Tibial artery (tissue), 4 donors: ENCODE measurements at places on chromosomes 7 and 10.

DNA sequence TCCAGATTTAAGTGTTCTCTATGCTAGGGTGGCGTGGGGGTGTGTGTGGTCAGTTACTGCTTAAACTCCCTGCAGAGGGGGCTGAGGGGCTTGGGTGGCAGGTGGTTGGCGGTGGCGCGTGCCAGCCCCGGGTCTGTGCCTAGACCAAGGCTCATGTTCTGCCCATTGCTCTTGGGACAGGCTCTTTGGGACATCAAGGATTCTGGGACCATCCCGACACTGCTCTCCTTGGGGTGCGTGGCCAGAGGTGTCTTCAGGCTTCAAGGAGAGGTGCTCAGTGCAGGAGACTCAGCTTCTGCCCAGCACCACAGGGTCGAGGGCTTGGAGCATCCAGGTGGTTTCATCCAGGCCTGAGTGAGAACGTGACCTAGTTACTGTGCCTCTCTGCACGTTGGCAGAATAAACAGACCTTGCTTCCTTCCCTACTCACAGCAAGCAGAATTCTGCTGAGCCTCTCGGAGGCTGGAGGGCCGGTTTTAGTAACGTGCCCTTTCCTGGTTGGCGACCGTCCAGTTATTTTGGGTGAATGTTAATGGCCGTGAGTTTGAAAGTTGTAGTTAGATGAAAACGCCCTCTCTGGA lies 39.9 kb downstream of the CAMK1D start:
- peak; percentile 44 for DNase-seq

DNA sequence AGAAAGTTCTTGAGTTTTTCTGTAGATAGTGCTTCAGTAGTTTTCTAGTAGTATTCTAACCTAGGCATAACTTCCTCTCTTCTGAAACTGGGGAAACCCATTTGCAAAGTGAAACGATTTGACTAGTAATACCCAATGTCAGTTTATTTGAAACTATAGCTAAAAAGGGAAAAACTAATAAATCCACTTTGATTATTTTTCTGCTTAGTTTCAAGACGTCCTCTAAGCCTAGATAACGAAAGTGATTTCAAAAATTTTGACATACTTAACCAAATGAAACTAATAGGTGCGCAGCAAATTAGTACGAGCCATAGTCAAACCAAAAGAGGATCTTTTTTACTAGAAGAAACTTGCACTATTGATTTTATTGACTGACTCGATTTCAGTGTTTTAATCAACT lies 9.8 kb upstream of the SP8 start:
- DNase-seq: no peak

DNA sequence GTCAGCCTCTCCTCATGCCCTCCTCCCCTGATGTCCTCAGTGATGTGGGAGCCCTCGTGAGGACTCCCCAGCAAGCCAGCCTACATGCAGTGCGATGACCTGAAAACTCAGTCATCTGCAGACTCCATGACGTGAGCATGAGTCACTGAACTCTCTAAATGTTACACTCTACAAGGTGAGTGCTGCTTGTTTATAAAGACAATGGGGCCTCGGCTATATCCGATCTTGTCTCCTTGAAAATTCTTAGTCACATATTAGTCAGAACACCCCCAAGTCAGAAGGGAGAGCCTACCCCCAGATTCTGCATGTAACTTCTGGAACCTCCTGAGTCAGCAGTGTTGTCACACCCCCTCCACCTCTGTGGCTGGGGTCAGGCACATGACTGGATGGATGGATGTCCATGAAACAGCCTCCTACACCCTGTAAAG lies 673.8 kb downstream of the INHBA start:
- DNase-seq: no peak

DNA sequence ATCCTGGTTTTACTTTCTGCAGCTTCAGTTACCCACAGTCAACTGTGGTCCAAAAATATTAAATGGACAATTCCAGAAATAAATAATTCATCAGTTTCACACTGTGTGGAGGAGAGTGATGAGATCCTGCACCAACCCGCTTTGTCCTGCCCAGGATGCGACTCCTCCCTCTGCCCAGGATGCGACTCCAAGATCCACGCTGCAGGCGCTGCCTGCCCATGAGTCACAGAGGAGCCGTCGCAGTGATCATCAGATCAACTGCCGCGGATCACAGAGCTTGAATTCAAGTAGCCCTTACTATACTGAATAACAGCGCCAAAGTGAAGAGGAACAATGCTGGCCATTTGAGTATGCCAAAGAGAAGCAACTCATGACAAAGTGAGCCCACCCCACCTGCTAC lies 61.5 kb downstream of the GRB10 start:
- DNase-seq: no peak

DNA sequence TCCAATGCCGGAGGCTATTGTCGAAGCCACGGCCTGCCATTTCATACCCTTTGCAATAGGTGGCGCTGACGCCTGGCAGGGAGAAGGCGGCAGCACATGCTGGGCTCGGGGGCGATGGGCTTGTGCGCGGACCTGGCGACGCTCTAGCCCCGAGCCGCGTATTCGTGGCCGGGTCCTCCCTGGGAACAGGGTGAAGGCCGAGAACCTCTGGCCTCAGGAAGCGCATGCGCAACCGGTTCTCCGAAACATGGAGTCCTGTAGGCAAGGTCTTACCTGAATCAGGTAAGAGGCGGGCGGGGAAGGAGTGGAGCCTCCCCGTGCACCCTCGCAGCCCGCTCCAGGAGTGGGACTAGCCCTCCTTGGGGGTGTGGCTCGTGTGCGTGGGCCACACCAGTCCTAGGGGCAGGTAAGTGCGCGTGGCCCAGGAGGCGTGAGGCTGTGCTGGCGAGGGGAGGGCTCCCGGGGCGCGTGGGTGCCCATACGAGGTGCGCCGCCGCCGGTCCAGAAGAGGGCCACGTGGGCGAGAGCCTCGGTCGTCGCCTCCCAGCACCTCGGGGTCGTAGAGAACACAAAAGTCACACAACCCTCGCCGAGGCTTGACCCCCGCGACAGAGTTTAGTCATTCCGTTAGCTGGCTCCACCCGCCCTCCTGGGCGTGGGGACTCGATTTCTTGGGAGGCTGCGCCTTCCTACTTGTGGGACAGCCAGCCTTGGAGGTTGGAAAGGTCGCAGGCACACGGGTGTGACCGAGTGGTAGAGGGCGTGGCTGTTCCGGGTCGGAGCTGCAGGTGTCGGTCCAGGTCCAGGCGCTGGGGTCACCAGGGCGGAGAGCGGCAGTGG lies 5.6 kb upstream of the MEST start:
- no peak for DNase-seq

GRCh38 chr7:73678862-73679261 lies 4.4 kb downstream of the DNAJC30 start:
- DNase-seq: no peak

GRCh38 chr7:91837397-91838070 lies 43.0 kb downstream of the MTERF1 start:
- no peak for DNase-seq

DNA sequence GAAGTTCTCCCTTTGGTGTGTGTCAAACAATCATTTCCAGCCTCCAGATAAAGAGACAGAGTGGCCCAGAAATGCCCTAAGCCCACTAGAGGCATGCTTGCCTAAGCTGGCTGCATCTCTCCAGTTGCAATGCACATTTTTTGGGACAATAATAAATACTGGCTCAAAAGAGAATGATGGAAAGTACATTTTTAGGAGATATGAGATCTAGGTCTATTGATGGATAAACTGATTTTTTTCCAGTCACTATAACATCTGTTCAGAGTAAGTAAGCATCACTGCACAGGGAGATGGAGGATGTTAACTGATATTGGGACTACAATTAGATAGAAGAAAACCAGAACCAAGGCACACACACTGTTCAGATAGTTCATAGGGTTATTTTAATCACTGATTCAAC lies 553.0 kb downstream of the GRM8 start:
- DNase-seq: no peak

- no peak for DNase-seq
Observed at GRCh38 chr7:22363756-22364422, 6.9 kb upstream of the RAPGEF5 start.

- no peak for DNase-seq
Observed at GRCh38 chr10:27889518-27889917, 109.4 kb downstream of the ODAD2 start.

DNA sequence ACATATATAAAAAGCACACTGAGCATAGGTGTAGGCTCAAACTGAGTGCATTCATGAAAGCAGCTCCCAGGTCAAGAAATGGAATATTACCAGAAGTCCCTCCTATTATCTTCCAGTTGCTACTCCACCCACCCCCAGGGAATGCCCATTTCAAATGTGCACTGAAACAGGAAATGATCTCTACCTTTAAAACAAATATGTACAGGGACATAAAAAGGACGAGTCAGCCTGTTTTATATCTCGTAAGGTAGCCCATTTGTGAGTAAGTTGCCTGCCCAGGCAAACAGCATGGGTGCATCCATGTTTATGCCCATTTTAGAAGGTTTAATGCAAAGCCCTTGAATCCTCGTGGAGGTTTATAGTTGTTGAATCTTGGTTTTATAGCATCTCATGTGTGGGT lies 10.4 kb downstream of the FFAR4 start:
- no peak for DNase-seq

DNA sequence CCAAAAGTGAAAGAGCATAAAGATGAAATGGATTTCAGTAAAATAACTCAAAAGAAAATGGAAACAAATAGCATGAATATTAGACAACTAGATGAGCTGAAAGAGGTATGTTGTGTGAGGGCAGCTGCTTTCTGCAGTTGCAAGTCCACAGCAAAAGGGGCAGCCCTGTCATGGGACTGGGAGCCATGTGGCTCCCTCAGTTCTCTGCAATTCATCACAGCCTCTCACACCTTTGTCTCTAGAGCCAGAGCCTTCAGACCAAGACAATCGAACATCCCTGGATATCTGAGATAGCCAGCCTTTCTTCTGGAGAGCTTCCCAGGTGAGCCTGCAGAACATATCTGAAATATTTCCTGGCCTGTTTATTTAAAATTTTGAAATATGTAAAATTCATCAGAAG lies 538.7 kb downstream of the REEP3 start:
- DNase-seq: no peak

DNA sequence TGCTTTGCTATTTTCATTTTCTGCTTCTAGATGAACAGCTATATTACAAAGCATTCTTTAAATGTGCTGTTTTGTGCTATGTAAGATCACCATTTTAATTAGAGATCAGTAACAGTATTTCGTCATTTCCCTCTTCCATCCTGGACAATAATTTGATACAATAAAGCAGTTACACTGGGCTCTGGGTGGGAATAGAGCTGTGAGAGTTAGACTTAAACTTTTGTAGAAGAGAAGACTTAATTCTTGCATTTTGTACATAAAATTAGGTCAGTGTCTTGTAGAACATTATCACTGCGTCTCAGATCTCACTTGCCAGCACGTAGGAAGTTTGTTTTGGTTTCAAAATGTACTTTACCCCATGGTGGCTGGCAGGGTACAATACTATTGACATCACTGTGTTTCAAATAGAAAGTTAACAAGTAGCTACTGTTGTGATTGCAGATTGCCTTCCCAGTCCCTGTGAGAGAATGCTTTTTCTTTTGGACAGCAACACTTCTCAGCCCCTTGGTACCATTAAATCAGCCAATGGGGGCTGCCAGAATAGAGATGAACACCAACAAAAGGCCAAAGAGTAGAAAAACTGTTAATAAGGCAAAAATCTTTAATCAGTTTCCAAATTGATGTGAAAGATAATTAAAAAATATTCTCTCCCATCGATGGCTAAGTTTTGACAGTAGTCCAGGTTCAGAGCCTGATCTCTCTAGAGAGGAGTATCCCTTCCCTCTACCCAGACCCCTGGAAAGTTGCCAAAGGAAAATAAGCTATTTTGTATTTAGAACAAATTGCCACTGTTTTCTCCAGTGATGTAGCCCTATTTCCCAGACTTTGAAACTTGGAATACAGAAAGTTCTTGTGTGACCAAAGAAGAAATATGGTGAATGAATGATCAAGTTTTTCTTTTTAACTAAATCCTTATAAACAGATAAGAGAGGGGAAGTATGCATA lies 35.1 kb downstream of the SMNDC1 start:
- DNase-seq: no peak

GRCh38 chr7:106795877-106796231 lies 69.2 kb upstream of the PIK3CG start:
- DNase-seq: no peak

GRCh38 chr10:116278846-116279245 lies 5.8 kb upstream of the GFRA1 start:
- DNase-seq: no peak

DNA sequence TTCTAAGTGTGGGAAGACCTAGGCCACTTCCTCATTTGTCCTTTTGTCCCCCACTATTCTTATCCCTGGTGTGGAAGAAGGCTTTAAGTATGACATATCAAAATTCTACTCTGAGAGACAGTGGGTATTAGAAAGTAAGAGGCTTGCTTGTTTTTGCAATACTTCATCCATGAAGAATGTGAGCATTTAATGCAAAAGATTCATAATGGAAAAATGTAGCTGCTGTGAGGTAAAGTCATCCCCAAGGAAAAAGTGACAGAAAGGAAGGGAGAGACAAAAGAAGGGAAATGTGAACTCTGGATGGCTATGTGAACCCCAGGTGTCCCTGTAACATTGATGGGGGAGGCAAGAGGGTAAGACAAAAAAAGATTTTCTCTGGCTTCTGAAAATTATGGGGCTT lies 607.5 kb downstream of the SORCS1 start:
- no peak for DNase-seq

GRCh38 chr10:44971434-44971833 lies 7.2 kb downstream of the DEPP1 start:
- no peak for DNase-seq
